A549 treated with GW870086 at 1 μM for 4 hours (cell line): ENCODE measurements at places on chromosomes 2 and 18. TPM values are rescaled to one million over a fixed set of nuclear protein-coding genes. Genes with fewer than 3 reads are reported as not detected.

HOXD8 gene
- total RNA-seq = 4.4 to 6.2 TPM (median 4.8 TPM) in 5 replicates

EFEMP1 gene
- 28.4 to 50.0 TPM (median 45.7 TPM) in 5 replicates for total RNA-seq

B4GALT6 gene
- total RNA-seq = 4.5 to 7.5 TPM (median 6.4 TPM) in 5 replicates

AQP12A gene
- not detected in 5 replicates for total RNA-seq

RPRM gene
- total RNA-seq = 0.11 TPM in 1 of 5 replicates, not detected in the others

SLC9A4 gene
- total RNA-seq = not detected in 5 replicates

TUBB6 gene
- 187 to 218 TPM (median 200 TPM) in 5 replicates for total RNA-seq

RAB27B gene
- 8.1 to 12.4 TPM (median 9.0 TPM) in 5 replicates for total RNA-seq

EHD3 gene
- total RNA-seq = 7.0 to 8.3 TPM (median 7.7 TPM) in 5 replicates
